ENCODE measurements at places on chromosomes 7 and 10.

DNA sequence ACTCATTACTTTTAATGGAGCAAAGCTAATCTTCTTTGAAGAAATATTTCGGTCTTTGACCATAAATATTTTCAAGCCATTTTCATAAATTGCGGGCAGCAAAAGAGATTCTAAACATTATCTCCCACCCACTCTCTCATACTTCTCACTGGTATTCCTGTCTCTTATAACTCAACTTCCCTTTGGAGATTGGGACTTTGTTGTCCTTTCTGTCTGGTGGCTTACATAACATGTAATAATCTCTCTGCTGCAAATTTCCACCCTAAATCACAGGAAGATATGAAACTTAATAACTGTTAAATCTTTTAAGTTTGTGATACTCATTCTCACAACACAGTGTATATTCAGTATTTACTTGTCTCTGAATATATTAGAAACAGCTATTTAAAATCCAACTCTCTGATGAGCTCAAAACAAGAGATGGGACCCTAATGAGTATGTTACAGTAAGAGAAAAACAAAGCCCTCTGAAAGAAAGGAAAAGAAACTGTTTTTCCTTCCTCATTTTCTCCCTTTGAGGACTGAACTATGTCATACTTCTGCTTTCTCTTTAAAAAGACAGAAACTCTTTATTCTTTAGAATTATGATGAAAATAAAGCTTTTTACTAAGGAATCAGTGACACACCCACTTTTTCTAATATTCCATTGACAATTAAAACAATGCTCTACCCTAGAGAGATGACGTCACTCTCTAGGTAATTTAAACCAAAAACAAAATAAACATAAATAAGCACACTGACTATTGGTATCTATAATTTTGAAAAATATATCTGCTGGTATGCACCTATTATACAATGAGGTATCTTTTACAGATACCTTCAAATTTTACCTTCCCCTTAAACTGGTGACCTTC lies 14.7 kb downstream of the CALCR start:
- DNase-seq = no peak

DNA sequence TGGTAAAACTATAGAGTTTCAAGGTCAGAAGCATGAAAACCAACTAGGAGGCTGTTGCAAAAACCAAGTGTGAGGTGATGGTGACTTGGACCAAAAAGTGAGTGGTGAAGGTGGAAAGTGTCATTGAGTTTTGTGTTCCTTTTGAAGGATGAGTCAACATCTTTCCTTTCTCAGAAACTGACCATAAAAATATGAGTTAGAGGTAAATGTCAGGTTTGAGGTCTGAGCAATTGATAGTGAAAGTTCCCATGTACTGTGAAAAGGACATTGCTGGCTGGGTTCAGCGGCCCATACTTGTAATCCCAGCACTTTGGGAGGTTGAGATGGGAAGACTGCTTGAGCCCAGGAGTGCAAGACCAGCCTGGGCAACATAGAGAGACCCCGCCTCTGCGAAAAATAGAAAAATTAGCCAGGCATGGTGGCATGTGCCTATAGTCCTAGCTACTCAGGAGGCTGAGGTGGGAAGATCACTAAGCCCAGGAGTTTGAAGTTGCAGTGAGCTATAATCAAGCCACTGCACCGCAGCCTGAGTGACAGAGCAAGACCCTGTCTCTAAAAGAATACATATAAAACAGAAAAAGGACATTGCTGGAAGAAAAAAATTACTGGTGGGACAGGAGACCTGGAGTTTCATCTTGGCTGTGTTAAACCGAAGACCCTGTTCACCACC lies 89.3 kb upstream of the ARID5B start:
- DNase-seq = no peak

DNA sequence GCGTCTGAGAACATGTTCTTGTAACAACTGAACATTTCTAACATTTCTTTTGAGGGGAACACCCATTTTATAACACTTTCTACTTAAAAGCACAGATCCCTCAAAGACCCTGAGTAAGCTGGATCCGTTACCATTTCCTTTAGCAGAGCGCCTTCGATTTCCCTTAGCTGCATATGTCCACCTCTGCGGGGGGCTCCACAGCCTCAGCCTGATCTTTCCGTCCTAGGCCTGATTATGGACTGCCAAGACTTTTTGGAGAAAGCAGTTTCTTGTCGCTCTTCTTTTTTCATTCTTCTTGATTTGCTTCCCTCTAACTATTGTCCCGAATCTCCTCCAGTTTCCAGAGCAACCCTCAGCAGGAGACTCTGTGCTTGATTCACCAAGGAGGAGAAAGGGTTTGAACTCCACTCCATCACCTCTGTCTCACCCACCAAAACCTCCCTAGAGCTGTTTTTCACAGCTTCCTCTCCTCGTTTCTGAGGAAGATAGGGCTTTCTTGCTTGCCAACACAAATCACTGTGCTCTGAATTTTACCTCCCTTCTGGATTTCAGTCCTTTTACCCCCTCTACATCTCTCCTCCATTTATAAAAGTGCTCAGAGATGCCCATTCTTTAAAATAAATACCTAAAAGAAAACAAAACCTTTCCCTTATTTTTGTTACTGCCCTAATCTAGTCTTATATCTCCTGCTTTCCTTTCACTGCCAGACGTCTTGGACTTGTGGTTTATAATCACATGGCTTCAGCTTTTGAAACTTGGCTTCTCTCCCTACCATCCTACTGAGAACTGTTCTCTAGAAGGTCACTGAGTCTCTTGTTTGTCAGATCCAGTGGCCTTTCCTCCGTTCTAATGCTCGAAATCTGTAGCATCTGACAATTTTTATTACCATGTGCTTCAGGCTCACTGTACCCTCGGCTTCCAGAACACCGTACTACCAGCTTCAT lies 30.5 kb upstream of the ZRANB1 start:
- DNase-seq = no peak

DNA sequence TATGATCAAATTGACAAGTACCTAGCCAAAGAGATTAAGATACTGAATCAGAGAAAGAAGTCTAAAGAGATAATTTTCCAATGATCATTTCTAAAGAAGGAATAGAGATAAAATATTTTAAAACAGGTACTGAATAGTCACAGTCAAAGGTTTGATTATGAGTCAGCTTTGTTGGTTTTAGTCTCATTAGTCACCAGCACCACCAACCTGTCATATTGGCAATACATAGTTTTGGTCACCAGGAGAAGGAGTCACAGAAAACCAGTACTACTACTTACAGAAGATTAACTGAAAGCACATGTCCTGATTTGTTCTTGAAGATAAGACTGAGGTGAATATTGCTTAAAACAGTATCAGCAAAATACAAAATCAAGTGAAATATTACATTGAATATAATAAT lies 34.6 kb downstream of the ZEB1 start:
- DNase-seq = no peak

DNA sequence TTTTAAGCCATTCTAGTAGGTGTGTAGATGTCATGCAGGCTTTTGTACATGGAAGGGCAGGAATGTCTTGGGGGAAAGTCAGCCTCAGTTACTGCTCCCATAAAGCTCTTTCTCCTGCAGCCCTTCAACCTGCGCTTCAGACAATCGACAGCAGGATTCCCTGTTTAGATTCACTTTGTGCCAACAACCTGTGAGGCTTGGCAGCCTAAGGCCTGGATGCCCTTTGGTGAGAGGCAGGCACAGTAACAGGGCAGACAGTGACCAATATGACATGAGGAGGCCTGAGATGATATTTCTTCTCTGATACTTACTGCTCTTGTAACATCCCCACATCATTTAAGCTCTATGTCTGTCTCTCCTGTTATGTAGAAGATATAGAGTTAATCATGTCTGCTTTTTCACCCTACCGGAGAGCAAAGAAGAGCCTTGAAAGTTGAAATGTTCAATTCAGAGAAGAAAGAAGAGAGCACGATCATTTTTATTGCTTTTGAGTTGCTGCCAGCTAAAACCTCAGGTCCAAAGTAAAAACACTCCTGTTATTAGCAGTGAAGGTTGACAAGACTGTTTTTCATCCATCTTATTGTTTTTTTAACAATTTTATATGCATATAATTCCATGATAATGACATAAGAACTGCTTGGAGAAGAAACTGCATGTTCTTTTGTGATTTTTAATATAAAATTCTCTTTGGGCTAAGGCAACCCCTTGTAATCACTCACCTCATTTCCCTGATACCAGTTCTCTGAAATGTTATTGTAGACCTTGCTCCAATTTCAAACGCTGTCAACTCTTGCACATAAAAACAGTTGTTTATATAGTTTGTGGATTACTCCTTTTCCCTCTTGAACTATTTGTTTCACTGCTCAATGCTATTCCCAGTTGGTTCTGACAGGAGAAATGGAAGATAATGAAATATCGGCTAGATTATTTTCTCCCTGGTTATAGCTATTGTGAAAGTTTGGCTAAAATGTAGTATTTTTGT lies 140.9 kb downstream of the GALNT17 start:
- DNase-seq = no peak

GRCh38 chr10:52308251-52309031 lies 5.6 kb upstream of the DKK1 start:
- peak; percentile 40 for DNase-seq

DNA sequence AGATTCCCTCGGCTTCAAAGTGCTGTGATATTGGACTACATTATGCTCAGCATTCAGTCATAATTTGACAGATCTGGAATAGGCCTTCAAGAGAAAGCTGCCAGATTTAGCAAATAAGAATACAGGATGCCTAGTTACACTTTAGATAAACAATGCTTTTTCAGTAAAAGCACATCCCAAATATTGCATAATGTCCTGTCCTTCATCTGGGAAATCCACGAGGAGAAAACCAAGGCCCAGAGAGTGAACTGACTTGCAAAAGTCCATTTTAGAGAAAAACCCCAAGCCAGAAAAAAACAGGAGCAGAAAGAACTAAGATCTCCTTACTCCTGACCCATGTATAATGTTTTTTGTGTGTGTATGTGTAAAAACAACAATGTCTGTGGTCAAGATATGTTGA lies 12.0 kb upstream of the BLNK start:
- no peak for DNase-seq

GRCh38 chr7:116305485-116306408 lies 95.4 kb downstream of the TES start:
- DNase-seq = no peak

DNA sequence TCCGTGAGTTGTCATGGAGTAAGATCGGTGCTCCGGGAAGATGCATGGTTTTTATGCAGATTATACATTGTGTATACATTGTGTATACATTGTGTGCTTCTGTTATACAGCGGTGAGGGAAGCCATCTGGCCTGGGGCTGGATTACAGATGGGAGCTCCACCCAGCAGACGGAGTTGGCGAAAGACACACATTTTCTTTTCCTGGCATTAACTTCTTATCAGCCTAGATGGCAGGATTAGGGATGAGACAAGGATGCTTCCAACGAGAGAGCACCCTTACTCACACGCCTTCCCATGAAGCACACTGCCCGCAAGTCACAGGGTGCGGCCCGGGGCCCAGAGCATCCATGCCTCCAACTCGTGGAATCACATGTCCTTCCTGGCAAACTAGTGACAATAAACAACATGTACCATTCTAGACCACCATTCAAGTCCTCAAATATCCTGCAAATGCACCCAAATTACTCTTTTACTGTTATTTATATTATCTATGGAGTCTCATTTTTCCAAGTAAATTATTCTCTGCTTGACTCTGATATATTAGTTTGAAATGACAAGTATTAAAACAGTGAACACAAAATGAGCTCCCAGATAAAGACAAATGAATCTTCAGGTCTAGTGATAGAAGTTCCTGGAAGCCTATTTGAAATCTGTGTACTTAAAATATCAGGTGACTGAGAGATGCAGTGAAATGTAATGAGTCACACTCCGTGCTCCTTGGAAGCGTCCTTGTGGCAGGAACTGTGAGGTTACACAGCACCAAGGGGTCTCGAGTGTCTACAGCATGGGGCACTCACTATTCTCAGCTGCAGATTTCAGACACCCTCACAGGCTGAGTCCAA lies 29.8 kb upstream of the PPP2R2D start:
- DNase-seq = no peak

DNA sequence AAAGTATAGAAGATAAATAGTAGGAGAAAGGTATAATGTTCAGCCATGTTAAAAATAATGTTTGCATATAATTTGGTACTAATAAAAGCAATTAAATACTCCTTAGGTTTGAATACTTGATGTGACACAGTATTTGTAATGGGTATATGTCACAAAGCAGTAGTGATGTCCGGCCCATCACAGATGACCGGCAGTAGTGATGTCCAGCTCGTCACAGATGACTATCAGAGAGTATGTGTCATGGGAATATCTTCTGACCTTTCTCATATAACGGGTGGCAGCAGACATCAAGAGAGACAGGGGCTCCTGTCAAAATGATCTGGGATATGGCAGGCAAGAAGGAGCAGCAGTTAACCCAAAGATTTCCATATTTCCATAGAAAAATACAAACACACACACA lies 477.4 kb upstream of the KLF6 start:
- DNase-seq = no peak

GRCh38 chr7:111528331-111528730 lies 34.0 kb downstream of the IMMP2L start:
- DNase-seq = peak; percentile 71
